Activated T-helper 1 cell treated with Interleukin-2 at 50 U/mL for 16 hours (primary cell): ENCODE measurements at places on chromosomes 4 and X.
A peak's percentile ranks its signal among the peaks of the same experiment; 100 is the strongest.

GRCh38 chr4:111847296-111848008 lies 297.8 kb upstream of the FAM241A start:
- no peak for DNase-seq

DNA sequence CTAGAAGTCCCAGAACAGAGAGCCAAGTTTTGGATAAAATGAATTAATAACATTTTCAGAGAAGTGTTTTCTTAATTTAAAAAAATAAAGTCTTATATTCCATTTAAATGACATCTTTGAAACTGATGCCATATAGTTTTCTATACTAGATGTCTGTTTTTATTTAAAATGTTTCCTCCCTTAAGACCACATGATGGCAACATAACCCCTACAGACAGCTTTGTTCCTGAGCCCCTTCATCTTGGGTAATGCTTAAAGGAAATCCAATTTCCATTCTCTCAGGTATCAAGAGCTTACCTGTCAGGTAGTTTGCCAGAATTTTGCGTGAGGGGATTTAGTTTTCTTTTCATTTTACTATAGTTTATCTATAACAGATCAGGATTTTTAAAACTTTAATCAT lies 181.4 kb upstream of the UGT8 start:
- DNase-seq = no peak

- DNase-seq = no peak
Measured at GRCh38 chr4:58679886-58680285, 1569.7 kb upstream of the IGFBP7 start.

- DNase-seq = no peak
Measured at GRCh38 chr4:107006218-107006617, 29.9 kb downstream of the DKK2 start.

DNA sequence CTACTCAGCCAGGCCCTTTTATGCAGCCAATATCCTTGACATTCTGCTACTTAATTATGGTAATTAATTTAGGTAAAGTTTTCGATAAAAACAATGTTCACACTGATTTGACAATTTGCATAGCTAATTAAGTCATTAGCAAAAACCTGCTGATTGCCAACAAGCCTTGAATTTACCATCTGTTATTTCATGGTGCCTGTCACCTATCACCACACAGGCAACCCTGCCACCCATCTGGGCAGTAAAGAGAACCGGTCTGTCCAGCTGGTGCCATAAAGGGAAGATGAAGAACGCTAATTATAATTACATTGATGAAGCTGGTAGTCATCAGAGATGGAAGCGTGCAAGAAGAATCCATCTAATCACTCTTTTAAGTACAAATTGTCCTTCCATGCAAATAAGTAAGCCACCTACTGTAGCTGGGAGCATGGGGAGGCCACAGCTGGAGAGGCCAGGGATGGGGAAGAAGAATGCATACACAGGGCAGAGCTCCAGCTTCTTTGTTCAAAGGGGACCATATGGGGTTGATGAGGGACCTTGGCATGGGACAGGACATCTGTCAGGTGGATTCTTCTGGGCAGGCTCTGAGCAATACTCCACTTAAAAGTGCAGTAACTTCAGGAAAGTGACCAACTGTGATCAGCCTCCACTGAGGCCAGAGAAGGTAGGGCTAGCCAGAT lies 277.3 kb upstream of the TAPT1 start:
- DNase-seq = no peak

DNA sequence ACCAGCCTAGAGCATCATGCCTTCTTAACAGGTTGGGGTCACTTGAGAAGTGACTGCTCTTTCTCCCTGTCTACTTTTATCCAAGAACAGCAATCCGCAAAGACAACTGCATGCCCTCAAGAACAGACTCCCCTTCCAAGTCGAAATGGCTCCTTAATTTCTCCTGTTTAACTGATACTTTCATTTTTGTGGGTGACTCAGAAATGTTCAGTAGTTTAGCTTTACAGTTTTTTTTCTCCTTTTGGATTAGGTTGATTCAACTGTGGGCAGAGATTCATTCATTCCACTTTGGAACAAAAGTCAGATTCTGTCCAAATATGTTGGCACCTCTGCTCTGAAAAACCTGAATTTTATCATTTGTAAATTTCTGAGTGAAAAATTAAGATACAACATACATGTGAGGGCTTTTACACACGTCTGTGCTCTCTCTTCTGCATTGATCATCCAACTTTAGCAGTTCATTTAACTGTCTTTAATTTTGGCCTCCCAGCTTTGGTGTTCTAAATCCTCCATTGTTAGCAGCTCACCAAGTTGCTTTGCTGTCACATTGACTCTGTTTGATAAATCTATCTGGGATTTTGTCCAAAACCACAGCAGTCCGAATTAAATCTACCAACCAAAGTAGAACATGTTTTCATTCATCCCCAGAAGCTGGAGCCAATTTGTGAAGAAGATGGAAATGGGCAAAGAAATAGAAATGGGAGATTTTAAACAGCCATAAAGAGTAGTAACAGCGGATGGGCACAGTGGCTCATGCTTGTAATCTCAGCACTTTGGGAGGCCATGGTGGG lies 50.0 kb downstream of the HOPX start:
- no peak for DNase-seq

- no peak for DNase-seq
Measured at GRCh38 chrX:13535376-13536165, 33.8 kb upstream of the EGFL6 start.

- DNase-seq = no peak
Measured at GRCh38 chr4:118033148-118034052, 886 bp upstream of the NDST3 start.

DNA sequence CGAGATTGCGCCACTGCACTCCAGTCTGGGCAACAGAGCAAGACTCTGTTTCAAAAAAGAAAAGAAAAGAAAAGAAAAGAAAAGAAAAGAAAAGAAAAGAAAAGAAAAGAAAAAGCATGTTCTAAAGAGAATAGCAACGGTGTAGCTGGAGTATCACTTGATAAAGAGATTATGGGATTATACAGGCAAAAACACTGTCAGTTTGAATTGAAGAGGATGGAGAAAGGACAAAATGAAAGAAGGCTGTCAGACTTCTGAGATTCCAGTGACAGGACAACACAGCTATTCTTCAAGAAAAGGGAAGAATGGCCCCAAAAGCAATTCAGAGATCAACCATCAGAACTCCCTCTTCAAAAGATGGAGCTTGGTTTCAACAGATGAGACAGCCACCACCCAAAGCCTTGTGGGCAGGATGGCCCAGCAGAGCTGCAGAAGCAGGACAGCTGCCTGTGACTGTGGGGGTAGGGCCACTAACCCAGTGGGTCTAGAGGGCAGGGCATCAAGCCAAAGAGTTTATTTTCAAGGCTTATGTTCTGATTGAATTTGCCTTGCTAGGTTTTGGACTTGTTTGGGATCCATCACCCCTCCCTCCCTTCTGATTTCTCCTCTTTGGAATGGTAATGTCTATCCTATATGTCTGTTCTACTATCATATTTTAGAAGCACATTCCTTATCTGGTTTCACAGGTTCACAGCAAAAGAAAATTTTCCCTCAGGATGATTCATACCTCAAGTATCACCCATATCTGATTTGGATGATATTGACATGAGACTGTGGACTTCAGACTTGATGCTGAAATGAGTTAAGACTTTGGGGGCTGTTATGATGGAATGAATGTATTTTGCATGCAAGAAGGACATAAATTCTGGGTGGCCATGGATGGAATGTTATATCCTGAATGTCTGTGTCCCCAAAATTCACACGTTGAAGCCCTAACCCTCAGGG lies 17.5 kb downstream of the RFC1 start:
- no peak for DNase-seq

DNA sequence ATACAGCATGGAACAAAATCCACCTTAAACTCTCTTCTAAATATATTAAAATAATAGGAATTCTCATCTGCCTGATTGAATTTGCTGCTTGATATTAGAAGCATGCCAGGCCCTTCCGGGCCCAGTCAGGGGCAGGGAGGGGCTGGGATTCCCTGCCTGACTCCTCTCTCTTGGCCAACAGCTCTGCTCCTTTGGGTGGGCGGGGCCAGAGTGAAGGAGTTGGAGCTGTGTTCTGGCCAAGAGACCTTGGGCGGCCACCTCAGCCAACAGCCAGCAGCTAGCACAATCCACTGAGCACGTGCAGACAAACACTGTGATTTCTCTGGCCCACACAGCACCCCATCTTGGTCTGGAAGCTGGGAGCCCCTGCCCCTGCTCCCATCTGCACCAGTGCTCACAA lies 140.3 kb downstream of the PJA1 start:
- no peak for DNase-seq

GRCh38 chr4:16334601-16335000 lies 108.3 kb upstream of the TAPT1 start:
- no peak for DNase-seq

GRCh38 chrX:46737041-46737440 lies 21.9 kb downstream of the SLC9A7 start:
- DNase-seq = no peak

DNA sequence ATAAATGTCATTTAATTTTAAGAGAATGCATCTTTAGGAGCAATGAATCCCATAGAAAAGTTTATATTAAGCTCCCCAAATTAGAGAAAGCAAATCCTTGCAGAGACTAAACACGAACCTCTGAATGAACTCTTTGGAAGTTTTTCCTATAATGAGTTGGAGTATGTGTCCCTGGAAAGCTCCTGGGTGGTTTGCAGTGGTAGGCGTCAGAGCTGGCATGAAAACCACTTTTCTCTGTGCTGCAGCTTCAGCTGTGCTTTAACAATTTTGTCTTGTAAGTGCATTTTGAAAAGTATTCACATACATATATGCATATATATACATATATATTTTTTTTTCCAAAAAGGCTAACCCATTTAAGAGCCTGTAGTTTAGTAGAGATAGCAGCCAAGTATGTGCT lies 148.7 kb upstream of the TBC1D9 start:
- DNase-seq = no peak

DNA sequence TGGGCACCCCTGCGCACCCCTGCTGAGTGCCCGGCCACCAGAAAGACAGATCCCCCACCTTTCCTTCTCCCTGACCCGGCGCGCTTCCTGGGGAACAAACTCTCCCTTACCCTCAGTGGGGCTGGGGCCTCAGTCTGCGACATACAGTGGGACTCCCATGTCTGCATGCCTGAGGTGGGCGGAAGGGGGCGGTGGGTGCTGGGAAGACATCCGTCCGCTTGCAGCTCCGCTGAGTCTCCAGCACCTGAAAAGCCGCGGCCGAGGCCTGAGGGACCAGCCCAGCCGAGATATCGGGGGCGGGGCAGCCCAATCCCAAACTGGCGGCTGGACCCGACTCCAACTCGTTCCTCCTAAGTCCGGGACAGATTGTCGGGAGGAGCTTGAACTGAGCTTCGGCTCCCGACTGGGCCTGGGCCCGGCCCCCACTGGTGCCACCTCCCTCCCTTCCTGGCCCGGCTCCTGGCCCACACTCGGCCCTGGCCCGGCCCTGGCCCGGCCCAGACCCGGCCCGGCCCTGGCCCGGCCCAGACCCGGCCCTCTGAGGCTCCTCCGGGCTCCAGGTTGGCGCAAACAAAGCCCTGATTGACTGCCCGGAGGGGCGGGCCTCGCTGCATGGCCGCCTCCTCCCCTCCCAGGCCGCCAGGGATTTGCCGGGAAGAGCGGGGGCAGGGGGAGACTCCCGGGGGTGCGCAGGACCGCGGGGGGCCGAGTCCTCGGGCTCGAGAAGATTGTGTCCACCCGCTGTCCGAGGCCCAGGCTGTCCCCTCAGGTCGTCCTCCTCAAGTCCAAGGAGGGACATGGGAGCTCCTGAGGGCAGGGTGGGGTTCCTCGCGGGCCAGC lies 877 bp upstream of the SLC16A2 start:
- no peak for DNase-seq

- DNase-seq = no peak
Measured at GRCh38 chr4:186689476-186689875, 34.2 kb downstream of the FAT1 start.

DNA sequence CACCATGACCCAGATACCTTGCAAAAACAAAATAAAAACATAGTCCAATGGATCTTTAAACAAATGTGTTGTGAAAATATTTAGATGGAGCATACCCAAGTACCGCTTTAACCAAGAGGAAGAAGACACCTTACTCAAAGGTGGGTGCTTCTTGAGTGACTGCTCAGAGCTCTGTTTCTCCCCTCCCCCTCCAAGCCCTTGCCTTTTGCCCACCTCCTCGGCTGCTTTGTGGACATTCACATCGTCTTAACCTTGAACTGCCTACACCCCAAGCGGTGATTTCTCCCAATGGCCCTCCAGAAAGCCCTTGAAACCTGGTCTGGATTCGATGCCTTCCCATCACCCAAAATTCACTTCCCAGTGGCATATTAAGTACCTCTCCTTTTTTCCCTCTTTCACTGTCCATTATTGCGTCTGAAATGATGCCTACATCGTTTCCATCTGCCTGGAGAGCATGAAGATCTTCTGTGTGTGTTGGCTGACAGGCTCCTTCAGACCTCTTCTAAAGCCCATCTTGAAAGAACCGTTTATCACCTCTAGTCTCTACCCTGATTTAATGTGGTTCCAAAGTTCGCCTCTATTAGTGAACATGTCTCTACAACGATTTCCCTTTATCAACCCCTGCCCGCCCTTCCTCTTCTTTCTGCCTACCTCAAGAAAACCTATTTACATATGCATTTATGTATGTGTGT lies 968 bp downstream of the GPRIN3 start:
- DNase-seq = no peak

- no peak for DNase-seq
Measured at GRCh38 chr4:17561195-17561909, 15.6 kb upstream of the LAP3 start.

DNA sequence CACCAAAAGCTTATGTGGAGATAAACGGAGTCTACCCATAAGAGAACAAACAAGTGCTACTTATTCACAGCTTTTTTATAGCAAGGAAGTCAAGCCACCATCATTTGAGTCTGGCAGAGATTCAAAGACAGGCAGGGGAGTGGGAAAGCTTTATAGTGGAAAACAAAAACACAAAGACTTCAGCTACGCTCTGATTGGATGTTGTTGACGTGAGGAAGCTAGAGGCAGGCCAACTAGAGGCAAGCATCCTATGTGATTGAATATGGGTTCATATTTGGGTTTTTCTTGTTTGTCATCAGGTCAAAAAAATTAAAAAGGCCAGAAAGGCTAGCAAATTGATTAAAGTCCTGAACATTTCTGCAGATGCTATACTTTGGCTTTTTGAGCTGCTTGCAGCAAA lies 719 bp upstream of the TCEAL4 start:
- no peak for DNase-seq

- no peak for DNase-seq
Measured at GRCh38 chr4:77084019-77084639, 8.3 kb upstream of the CCNI start.

- no peak for DNase-seq
Measured at GRCh38 chrX:6223516-6223915, 5.2 kb downstream of the NLGN4X start.

GRCh38 chr4:87422104-87423052 lies at the start of gene NUDT9:
NUDT9 (plus strand) TSS chr4:87422573; CDS start chr4:87422906, 333 bp downstream.
- DNase-seq = peak; percentile 71

- DNase-seq = peak; percentile 6
Measured at GRCh38 chr4:47032405-47033106, 1.2 kb downstream of the GABRB1 start.

GRCh38 chr4:16045687-16046086 lies 38.1 kb downstream of the PROM1 start:
- DNase-seq = no peak
